Activated gamma-delta T cell (primary cell): ENCODE measurements at places on chromosomes 16 and 17.

DNA sequence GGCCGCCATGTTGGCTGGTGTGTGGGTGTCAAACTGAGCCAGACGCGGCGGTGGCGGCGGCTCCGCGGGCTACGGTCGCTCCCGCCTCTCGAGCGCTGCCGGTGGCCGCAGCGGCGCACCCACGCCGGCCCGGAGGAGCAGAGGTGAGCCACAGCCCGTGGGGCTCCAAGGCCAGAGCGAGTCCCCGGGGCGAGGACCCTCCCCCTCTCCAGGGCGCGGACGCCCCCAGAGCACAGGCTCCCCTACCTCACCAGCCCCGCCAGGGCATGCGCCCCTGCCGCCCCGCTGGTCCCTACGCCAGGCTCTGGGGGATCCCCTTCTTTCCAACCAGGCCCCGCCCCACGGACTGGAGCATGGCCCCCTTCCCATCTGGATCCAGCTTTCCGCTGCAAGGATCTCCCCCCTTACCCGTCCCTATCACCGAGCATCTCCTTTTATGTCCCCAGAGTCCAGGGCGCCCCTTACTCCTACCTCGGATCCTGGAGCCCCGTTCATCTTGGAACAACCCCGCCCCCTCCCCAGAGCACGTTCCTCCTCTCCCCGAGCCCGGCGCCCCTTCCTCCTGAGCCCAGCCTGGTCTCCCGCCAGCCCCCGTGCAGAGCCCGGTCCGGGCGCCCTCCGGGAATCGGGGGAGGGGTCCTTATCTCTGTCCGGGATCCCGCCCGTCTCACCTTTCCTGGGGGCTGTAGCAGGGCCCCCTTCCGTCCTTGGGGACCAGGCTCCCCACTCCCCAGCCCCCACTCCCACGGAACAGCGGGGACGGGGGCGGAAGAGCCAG, 412 bp downstream of the EPN2 start:
- DNase-seq = no peak

DNA sequence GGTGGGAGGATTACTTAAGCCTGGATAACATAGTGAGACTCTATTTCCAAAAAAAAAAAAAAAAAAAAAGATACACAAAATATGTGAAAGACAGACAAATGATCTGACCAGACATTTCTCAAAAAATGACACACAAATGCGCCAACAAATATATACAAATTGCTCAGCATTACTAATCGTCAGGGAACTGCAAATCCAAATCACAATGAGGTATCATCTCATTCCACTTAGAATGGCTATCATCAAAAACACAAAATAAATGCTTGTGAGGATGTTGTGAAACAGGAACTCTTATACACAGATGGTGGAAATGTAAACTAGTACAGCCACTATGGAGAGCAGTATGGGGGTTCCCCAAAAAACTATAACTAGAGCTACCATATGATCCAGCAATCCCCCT, 62.4 kb downstream of the STX8 start:
- no peak for DNase-seq

DNA sequence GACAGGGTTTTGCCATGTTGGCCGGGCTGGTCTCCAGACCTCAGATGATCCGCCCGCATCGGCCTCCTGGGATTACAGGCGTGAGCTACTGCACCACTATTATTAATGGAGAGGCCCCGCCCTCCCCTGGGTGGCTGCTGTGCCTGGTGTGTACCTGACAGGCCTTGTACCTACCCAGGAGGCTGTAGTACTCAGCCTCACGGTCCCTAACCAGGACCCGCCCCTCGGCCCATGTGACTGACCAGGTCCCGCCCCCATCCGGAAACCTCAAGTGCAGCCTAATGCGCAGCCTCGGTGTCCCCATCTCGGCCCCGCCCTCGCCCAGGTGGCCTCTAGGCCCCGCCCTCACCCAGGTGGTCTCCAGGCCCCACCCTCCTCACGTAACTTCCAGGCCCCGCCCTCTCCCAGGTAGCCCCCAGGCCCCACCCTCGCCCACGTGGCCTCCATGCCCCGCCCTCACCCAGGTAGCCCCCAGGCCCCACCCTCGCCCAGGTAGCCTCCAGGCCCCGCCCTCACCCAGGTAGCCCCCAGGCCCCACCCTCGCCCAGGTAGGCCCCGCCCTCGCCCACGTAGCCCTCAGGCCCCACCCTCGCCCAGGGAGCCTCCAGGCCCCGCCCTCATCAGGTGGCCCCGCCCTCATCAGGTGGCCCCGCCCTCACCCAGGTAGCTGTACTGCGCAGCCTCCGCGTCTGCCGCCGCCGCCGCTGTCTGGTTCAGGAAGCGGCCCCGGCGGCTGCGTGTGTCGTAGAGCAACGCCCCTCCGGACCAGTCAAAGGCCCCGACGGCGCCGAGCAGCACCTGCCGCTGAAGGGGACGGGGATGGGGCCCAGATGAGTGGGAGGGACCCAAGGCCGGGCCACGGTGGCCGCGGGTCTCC, 31.0 kb downstream of the HASPIN start:
- peak; percentile 66 for DNase-seq

GRCh38 chr17:60080545-60080944, 1.8 kb upstream of the HEATR6 start:
- no peak for DNase-seq

- no peak for DNase-seq
These were observed 557.7 kb downstream of the MAF start for GRCh38 chr16:79042886-79043285.

DNA sequence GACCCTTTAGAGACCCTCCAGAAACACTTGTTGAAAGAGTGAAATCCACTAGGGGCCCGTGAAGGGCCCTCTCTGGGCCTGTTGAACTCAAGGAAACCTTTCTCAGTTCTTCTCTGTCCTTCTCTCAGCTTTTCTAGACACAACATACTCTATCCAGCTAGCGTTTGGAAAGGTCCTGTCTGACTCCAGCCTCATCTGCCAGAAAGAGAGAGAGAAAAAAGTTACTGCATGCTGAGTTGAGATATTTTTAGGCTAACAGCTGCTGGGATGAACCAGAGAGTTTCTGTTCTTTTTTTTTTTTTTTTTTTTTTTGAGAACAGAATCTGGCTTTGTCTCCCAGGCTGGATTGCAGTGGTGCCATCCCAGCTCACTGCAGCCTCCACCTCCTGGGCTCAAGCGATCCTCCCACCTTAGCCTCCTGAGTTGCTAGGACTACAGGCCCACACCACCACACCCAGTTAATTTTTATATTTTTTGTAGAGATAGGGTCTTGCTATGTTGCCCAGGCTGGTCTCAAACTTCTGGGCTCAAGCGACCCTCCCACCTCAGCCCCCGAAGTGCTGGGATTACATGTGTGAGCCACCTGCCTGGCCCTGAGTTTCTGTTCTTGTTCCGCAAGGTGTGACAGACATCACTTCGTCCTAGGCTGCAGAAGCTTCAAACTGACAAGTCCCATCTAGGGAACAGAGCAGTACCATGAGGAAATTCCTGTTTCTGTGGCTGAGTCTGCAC, 14.9 kb upstream of the TEX2 start:
- no peak for DNase-seq

- no peak for DNase-seq
These were observed 43.6 kb downstream of the BCL7C start for GRCh38 chr16:30850246-30850645.

GRCh38 chr17:7173687-7174602, 5.2 kb downstream of the ASGR1 start:
- peak; percentile 21 for DNase-seq

DNA sequence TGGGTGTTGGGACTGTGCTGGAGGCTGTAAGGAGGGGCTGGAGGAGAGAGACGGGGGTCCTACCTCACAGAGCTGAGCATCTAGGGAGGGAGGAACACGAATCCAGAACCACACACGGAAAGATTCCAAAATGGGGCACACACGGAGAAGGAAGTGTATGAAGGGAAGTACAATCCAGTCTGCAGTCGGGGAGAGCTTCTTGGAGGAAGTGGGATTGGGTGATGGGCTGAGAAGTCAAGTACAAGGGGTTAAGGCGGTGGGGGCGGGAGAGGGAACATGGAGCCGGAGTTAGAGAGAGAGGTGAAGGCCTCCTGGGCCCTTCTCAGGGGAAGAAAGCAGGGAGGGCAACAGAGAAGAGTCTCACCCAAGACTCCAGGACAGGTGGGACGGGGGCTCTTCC, 107.5 kb upstream of the CREBBP start:
- DNase-seq = no peak

DNA sequence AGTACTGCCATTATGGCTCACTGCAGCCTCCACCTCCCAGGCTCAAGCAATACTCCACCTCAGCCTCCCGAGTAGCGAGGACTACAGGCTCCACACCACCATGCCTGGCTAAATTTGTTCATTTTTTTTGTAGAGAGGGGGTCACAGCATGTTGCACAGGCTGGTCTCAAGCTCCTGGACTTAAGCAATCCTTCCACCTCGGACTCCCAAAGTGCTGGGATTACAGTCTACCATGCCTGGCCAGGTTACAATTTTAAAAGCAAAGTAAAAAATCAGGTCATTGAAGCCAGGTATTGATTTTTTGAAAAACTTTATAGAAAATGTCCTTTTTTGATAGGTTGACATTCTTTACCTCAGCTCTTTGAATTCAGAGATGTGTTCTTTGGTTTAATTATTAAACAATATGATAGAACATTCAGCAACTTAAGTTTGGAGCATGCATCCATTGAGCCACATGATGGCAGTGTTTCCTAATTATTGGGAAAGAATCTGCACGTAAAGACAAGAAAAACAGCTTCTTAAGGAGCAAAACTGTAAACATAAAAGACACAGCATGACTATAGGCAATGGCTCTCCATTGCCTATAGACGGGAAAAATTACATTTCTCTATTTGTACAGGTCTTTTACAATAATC, 1.7 kb upstream of the SLC16A11 start:
- DNase-seq = no peak

DNA sequence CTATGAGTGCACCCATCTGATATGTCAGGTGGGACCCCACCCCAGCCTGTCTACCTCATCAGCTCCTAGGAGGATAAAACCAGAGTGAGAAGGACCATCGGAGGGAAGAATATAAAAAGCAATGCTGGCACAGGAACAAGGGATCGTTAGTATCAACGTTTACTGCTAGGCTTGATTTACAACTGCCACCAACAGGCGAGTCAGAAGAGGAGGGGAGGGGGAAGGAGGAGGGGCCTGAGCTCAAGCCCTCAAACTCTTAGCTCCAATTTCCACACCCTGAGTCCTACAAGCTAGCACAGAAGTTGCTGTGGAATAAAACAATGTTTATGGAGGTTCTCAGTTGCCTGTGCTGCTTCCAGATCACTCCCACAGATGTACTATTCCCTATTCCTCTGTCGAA, 234.5 kb downstream of the C16orf78 start:
- DNase-seq = no peak

GRCh38 chr17:9050801-9051401, 29.6 kb downstream of the NTN1 start:
- DNase-seq = no peak

GRCh38 chr16:87562201-87562600, 40.1 kb upstream of the JPH3 start:
- no peak for DNase-seq

- no peak for DNase-seq
These were observed 107.1 kb downstream of the STX8 start for GRCh38 chr17:9468532-9468931.

GRCh38 chr16:85485379-85485778, 127.7 kb upstream of the GSE1 start:
- no peak for DNase-seq

GRCh38 chr17:79374807-79375206, 236.0 kb downstream of the RBFOX3 start:
- DNase-seq = no peak

- DNase-seq = no peak
These were observed 48.3 kb downstream of the PITPNM3 start for GRCh38 chr17:6508016-6508415.

DNA sequence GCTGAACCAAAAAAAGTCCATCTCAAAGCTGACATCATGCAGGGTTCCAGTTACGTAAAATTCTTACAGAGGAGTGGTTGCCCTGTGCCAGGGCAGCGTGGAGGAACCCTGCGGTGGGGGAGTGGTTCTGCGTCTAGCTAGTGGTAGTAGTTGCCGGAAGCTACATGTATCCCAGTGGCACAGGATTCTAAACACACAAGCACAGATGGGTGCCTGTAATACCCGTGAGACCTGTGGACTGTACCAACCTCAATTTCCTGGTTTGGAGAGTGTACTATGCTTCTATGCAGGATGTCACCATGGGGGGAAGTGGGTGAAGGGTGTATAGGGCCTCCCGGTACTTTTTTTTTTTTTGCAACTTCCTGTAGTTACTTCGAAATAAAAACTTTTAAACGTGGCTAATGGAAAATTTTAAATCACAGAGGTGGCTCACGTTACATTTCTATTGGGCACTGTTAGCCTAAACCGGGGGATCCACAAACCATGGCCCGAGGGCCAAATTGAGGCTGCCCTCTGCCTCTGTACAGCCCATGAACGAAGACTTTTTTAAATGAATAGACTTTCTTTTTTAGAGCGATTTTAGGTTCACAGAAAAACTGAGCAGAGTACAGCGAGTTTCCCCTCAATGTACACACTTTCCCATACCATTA, 38.5 kb downstream of the TBC1D16 start:
- DNase-seq = peak; percentile 39

DNA sequence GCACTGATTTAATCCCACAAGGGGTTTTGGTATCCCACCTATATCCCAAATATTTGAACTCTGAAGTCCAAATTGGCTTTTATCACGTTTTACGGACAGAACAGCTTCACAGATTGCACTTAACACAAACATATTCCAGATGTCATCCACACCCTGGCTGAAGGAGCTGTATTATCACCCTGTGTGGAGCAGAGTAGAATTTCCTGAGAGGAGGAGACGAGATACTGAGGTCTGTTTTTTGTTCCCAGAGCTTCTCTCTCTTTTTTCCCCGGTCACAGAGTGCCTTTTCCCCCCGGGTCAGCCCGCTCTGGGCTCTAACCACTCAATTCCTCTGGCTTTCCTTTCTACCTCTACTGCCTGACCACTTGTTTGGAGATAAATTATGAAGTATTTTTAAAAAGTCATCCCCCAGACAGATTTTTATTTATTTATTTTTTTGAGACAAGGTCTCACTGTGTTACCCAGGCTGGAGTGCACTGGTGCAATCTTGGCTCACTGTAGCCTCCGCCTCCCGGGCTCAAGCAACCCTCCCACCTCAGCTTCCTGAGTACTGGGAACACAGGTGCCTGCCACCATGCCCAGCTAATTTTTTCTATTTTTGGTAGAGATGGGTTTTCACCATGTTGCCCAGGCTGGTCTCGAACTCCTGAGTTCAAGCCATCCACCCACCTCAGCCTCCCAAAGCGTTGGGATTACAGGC, 30.7 kb downstream of the DNAH2 start:
- no peak for DNase-seq

DNA sequence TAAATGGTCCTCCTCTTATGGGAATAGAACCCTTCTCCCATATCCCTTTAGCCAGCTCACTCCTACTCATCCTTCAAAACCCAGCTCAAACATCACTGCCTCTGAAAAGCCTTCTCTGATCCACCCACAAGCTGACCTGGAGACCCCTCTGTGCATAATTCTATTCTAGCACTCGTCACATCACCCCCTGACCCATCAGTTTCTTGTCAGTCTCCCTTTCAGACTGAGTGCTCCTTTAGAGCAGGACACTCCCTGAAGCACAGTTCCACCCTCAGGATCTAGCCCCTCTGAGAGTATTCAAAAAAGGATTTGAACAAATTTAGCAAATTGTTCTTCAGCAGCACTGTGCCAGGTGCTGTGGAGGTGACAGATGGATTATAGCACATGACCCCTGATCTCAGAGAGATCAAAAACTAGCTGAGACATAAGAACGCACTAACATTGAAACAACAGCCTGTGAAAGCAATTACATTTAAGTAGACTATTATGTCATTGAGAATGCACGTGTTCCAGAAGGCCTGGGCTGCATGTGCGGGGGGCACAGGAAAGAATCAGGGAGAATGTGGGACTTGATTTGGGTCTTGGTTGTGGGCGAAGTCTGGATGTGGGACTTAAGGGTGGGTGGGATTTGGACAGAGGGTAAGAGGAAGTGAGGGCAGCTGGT, 43.5 kb downstream of the MRPS23 start:
- DNase-seq = no peak
